Memory B cell (primary cell): ENCODE measurements at places on chromosomes 5 and 9.

- DNase-seq = no peak
These were observed 438.4 kb downstream of the PLK2 start for GRCh38 chr5:58021466-58021865.

- no peak for DNase-seq
These were observed 283.9 kb upstream of the RFX3 start for GRCh38 chr9:3809724-3810123.

DNA sequence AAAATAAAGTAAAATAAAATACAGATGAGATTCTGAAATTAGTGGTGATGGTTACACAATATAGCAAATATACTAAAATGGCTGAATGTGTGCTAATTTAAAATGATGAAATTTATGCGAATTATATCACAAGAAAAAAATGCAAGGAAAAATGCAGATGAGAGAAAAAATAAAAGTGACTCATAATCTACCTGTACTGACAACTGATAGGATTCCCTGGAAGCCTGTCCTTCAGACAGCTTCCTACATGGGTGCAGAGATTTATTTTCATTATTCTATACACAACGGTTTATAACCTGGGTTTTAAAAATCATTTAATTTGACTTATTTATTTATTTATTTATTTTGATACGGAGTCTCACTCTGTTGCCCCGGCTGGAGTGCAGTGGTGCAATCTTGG is 5.8 kb upstream of the NCS1 start:
- no peak for DNase-seq

DNA sequence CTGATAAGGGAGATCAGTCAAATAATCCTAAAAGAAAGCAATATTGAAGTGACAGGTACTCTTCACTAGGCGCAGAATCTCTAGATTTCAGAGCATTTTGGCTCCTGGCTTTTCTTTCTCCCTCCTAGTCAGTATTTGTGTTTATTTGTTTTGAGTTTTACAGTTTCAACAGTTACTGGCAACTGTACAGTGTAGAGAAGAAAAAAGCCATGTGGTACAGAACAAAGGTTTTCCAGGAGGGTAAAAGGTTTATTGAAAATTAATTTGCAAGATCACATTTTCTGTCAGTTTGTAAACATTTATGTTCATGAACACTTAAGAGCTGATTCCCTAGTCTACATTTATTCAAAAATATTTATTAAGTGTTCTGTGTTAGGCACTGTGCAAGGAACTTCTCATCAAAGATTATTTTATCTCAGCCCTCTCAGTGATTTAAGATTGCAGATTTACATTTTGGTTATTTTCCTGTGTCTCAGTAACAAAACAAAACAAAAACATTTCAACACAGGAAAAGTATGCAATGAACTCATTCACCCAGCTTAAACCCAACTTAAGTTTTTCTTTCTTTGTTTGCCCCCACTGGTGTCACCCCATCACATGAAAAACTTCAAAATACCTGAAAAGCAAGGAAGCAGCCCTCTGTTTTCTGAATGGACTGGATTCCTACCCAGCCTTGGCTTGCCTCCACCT is 12.9 kb downstream of the MINAR2 start:
- no peak for DNase-seq

- DNase-seq = peak; percentile 29
These were observed 8.3 kb downstream of the NFIL3 start for GRCh38 chr9:91415290-91415689.

GRCh38 chr5:41748631-41749030 is 121.6 kb downstream of the OXCT1 start:
- DNase-seq = no peak

- DNase-seq = no peak
These were observed 91.7 kb upstream of the KLF9 start for GRCh38 chr9:70506159-70506558.
